ENCODE measurements at places on chromosomes 1 and 21. TPM values are rescaled to one million over a fixed set of nuclear protein-coding genes. Genes with fewer than 3 reads are reported as not detected.

- no peaks in the 10 kb centered on the region for H3K27me3 ChIP-seq
- no peak for DNase-seq
- H3K4me1 ChIP-seq: peaks cover 34% of the 10 kb centered on the region
Observed at GRCh38 chr1:97904534-97904933, 16.3 kb downstream of the DPYD start.

DNA sequence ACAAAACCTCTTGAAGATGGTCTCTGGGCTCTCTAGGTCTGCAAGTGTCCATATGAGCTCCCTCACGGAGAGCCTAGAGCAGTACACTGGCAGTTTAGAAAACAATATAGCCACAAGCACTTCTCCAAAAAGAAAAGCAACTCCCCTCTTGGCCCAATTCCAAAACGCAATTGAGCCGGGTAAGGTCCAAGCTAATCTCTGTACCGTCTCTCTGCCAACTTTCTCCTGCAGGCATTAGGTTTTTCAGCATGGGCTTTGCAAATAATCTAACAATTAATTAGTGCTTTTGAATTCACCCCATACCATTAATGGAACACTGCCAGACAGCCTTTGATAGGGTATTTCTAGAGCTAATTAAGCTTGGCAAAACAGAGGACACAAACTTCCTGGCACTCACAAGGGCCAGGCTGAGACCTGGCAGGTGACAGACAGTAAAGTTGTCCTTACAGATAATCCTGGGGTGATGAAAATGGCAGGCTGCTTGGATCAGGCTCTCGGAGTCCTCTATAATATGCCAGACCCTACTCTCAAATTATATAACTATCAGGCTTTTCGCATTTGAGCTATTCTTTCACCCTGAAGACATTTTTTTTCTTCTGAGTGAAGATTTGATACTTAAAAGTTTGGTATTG, 39.8 kb downstream of the TGFBR3 start:
- H3K4me1 ChIP-seq: peaks cover 11% of the 10 kb centered on the region
- no peak overlapping the region for H3K27ac ChIP-seq
- H3K27me3 ChIP-seq: no peaks in the 10 kb centered on the region
- no peak for DNase-seq
- H3K4me3 ChIP-seq: no peak overlapping the region

- no peaks in the 10 kb centered on the region for H3K4me1 ChIP-seq
- H3K27me3 ChIP-seq: no peaks in the 10 kb centered on the region
- no peaks in the 10 kb centered on the region for H3K36me3 ChIP-seq
- no peak for DNase-seq
- no peak overlapping the region for H3K4me3 ChIP-seq
- no peak overlapping the region for H3K27ac ChIP-seq
Observed at GRCh38 chr1:27086026-27086425, 68.9 kb downstream of the SLC9A1 start.

GRCh38 chr21:16422702-16423101, 692.9 kb downstream of the USP25 start:
- no peak overlapping the region for H3K4me3 ChIP-seq
- no peaks in the 10 kb centered on the region for H3K4me1 ChIP-seq
- no peak for DNase-seq
- no peak overlapping the region for H3K27ac ChIP-seq
- H3K27me3 ChIP-seq: no peaks in the 10 kb centered on the region
- H3K36me3 ChIP-seq: no peaks in the 10 kb centered on the region

- no peak overlapping the region for H3K4me3 ChIP-seq
- no peaks in the 10 kb centered on the region for H3K27me3 ChIP-seq
- no peaks in the 10 kb centered on the region for H3K4me1 ChIP-seq
- no peak for DNase-seq
Observed at GRCh38 chr1:225146478-225146877, 217.0 kb downstream of the DNAH14 start.

- peaks cover 4% of the 10 kb centered on the region for H3K27me3 ChIP-seq
- peak overlapping the region; percentile 96 for H3K4me3 ChIP-seq
- peaks cover 25% of the 10 kb centered on the region for H3K4me1 ChIP-seq
- H3K36me3 ChIP-seq: no peaks in the 10 kb centered on the region
Observed at GRCh38 chr1:229507502-229507901, 639 bp downstream of the NUP133 start.

DNA sequence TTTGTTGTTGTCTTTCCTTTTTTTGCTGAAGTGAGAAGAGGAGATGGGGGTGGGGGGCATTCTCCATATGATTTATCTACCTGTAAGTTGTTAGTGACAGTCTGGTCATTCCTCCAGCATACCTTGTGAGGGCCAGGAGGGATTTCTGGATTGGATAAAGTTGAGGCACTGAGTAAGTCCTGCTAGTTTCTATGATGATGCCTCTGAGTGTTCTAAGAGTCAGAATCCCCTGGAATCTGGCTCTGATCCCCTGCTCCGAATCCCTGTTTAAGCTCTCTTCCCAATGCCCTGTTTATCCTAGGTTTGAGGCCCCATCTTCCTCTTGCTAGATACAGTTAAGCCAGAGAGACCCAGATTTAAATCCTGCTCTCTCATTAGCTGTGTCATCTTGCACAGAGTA, 83.2 kb upstream of the HOOK1 start:
- H3K4me3 ChIP-seq: no peak overlapping the region
- peaks cover 27% of the 10 kb centered on the region for H3K4me1 ChIP-seq
- H3K27ac ChIP-seq: peak overlapping the region; percentile 66
- DNase-seq: no peak
- peaks cover 12% of the 10 kb centered on the region for H3K36me3 ChIP-seq

- no peaks in the 10 kb centered on the region for H3K27me3 ChIP-seq
- no peak for DNase-seq
- H3K27ac ChIP-seq: no peak overlapping the region
- no peak overlapping the region for H3K4me3 ChIP-seq
Observed at GRCh38 chr1:110308247-110308646, 30.9 kb upstream of the RBM15 start.

DNA sequence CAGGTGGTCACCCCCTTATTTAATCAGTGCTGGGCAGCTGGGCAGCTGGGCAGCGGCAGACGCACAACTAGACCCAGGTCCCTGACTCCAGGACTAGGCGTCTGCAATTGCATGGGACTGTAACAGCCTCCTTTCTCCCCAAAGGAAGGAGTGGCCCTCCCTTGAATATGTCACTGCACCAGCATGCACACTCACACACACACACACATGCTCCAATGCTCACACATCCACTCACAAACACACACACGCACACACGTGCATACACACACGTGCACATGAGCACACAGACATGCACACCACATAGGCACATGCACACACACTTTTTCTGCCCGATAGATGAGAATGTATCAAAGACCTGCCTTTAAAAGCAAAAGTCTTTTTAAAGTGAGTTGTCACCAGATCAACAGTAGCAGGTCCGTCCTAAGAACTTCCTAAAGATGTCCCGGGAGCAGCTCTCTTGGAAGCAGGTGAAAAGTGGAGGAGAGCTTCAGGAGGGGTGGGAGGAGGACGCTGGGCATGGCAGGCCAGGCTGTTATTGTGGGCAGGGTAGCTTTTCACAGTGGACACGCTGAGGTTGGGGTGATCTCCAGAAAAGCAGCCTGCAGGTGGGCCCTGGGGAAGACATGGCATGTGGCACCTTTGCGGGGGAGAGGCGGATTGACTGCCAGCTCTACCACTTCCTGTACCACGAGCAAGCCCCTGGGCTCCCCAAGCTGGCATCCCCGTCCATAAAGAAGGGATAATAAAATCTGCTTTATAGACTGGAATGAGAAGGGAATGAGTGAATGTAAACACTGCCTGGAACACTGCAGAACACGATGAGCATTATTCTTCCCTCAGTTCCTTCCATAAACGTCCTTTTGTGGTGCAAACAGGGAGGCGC, 1.7 kb downstream of the PDE9A start:
- H3K27ac ChIP-seq: peak overlapping the region; percentile 24
- peak overlapping the region; percentile 43 for H3K4me3 ChIP-seq
- H3K27me3 ChIP-seq: peaks cover 32% of the 10 kb centered on the region
- DNase-seq: no peak
- H3K36me3 ChIP-seq: no peaks in the 10 kb centered on the region

DNA sequence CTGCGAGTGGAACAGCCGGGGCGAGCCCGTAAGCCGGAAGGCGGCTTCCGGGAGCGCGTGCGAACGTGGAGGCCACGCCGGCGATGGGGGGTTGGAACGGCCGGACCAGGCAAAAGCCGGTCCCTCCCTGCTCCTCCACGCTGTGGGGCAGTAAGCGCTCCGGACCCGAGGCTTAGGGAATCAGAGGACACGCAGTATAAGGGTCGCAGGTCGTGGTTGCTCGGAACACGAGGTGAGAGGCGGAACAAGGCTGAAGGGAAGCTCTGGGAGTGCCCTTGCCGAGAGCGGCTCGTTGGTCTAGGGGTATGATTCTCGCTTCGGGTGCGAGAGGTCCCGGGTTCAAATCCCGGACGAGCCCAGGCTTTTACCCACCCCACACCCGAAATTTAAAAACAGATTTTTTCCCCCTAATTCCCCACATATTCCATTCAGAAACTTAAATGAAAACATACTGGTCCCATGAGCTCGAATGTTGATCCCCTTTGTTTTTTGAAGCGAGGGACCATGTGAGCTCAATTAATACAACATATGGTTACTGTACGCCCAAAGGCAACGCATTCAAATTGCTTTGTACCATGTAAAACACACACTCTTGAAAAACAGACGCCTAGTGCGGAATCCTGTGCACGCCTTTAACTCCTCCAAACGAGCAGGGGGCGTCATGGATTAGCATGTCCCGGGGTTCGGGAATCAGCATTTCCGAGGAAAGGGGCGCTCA, 7.2 kb upstream of the MPZL1 start:
- peak overlapping the region; percentile 91 for H3K27ac ChIP-seq
- peaks cover 54% of the 10 kb centered on the region for H3K4me1 ChIP-seq
- DNase-seq: peak; percentile 75
- peaks cover 2% of the 10 kb centered on the region for H3K36me3 ChIP-seq
- peaks cover 21% of the 10 kb centered on the region for H3K27me3 ChIP-seq
- peak overlapping the region; percentile 96 for H3K4me3 ChIP-seq

DNA sequence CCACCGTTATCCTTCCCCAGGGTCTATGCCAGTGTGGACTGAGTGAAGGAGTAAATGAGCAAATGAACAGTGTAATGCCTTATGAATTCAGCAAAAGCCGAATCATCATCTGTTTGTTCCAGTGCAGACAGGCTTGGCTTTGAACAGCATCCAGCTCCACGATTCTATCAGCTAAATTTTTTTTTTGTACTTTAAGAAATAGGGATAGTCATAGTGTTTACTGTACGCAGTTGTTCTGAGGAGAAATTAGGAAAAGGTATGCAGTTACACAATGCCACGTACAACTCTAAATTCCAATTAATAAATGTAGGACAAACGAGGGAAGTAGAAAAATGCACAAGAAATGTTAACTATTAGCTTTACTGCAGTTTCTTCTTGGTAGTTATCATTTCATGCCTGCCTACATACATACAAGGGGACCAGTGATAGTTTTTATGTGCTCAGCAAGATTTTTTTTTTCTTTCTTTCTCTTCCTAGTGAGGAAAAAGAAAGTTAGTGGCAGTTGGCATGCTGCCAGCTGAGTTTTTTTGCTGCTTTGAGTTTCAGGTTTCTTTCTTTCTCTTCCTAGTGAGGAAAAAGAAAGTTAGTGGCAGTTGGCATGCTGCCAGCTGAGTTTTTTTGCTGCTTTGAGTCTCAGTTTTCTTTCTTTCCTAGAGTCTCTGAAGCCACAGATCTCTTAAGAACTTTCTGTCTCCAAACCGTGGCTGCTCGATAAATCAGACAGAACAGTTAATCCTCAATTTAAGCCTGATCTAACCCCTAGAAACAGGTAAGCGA, at the start of gene IFI44L:
IFI44L (plus strand) TSS at position 646 of the 777 bp plus-strand sequence. CDS start 7,468 bp downstream, outside the sequence.
- H3K36me3 ChIP-seq: peaks cover 23% of the 10 kb centered on the region
- peaks cover 66% of the 10 kb centered on the region for H3K4me1 ChIP-seq
- H3K27ac ChIP-seq: peak within 1 kb of the TSS; percentile 84
- H3K4me3 ChIP-seq: peak within 1 kb of the TSS; percentile 84
- H3K27me3 ChIP-seq: peaks cover 5% of the 10 kb centered on the region

DNA sequence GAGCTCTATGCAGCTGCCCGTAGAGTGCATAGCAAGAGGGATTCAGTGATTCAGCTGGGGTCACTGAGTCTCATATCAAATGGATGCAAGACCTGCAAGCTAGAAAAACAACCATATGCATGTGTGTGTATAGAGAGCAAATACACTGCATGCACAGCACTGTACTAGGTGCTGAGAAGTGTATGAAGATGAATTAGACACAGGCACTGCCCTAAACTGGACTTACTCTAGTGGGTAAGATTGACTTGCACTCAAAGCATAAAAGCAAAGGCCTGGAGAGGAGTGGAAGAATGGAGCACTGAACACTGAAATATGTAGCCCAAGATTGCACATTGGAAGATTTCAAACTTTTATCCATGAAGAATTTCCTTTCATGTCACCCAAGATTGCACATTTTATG, 5.5 kb upstream of the GBP1 start:
- H3K4me3 ChIP-seq: peak overlapping the region; percentile 81
- H3K27ac ChIP-seq: no peak overlapping the region
- DNase-seq: no peak
- H3K4me1 ChIP-seq: peaks cover 32% of the 10 kb centered on the region
- peaks cover 6% of the 10 kb centered on the region for H3K36me3 ChIP-seq

GRCh38 chr1:199687321-199687720, 340.2 kb upstream of the NR5A2 start:
- no peaks in the 10 kb centered on the region for H3K4me1 ChIP-seq
- H3K27ac ChIP-seq: no peak overlapping the region
- no peak overlapping the region for H3K4me3 ChIP-seq
- peaks cover 17% of the 10 kb centered on the region for H3K27me3 ChIP-seq
- DNase-seq: no peak

GRCh38 chr1:185733818-185734735, at the start of gene HMCN1:
Gene HMCN1, plus strand, starts transcription at chr1:185734391. Its CDS starts 389 bp downstream, at chr1:185734780.
- H3K27ac ChIP-seq: no peak within 1 kb of the TSS
- peaks cover 18% of the 10 kb centered on the region for H3K4me1 ChIP-seq
- peaks cover 59% of the 10 kb centered on the region for H3K27me3 ChIP-seq
- DNase-seq: peak; percentile 9
- H3K36me3 ChIP-seq: peaks cover 2% of the 10 kb centered on the region

GRCh38 chr1:20125100-20125499, 5.8 kb upstream of the PLA2G2D start:
- H3K27ac ChIP-seq: no peak overlapping the region
- H3K4me1 ChIP-seq: no peaks in the 10 kb centered on the region
- no peak for DNase-seq
- peaks cover 6% of the 10 kb centered on the region for H3K27me3 ChIP-seq
- no peak overlapping the region for H3K4me3 ChIP-seq

- H3K27me3 ChIP-seq: peaks cover 19% of the 10 kb centered on the region
- no peak for DNase-seq
- peaks cover 20% of the 10 kb centered on the region for H3K4me1 ChIP-seq
Observed at GRCh38 chr1:116123837-116124533, 12.8 kb downstream of the MAB21L3 start.

Gene MRPL39
- total RNA-seq: 55.8 TPM

Gene ELF3
- 0.59 TPM for total RNA-seq

Gene PLA2G2D
- total RNA-seq: not detected

Gene CXADR
- 0.18 TPM for total RNA-seq

Gene TMEM82
- not detected for total RNA-seq

Gene ZNF669
- 8.0 TPM for total RNA-seq

Gene KCNE2
- total RNA-seq: not detected

Gene MATN1
- total RNA-seq: 0.70 TPM

Gene SPRR2B
- not detected for total RNA-seq

Gene OR2W3
- 0.22 TPM for total RNA-seq

Gene ATAD3C
- total RNA-seq: 0.57 TPM

Gene CCDC185
- total RNA-seq: not detected
